Left renal cortex interstitium (tissue), 4 donors: ENCODE measurements at places on chromosomes 3 and 15.
A peak's percentile ranks its signal among the peaks of the same experiment; 100 is the strongest.

DNA sequence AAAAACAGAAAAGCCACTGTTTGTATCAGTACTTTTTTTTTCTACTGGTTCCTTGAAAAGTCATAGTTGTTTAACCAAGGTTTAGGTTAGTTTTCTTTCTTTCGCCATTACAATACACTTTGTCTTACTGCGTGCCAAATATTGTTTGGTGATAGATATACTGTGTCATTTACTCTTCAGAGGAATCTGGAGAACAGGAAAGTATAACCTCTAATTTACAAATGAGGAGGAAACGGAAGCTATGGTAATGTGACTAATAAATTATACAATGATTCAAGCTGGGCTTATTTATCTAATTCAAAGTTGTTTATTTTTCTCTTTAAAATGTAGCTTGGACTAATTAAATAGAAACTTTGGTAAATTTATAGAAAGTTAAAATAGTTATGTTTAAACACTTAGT lies 96.2 kb upstream of the ROBO2 start:
- DNase-seq, result no peak

DNA sequence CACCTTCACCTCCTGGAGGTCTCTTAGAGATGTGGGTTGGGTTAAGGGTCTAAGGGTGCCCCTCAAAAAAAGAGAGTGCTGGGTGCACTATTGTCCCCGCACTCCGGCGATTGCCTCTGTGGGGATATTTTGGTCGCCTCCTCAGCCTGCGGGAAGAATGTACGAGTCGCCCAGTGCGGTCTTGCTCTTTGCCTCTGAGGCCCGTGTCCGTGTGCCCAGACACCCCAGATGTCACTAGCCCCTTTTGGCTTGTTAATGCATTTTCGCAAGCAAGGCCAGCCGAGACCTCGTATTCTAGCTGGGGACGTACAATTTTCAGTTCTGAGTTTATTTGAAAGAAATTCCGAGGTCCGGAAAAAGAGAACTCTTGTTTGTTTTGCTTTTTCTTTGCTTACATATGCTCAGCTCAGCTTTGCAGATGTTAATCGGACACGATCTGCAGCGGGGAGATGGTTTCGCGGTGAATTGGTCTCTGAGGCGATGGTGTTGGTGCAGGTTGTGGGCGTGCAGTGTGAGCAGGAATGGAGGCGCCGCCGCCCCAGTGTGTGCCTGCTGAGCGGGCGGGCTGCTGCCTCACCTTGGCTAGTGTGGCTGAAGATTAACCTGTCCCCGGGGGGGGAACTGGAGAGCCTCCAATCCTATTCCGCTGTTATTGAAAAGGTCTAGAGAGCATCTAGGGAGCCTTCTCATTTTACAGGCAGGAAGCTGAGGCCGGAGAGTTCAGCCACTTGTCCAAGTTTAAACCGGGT lies 1.4 kb downstream of the ST6GAL1 start:
- DNase-seq, result no peak

GRCh38 chr3:124520970-124521369 lies 209.3 kb upstream of the UMPS start:
- DNase-seq, result no peak

- DNase-seq, result peak; percentile 28
Observed at GRCh38 chr3:187101184-187102072, 37.9 kb downstream of the RPL39L start.

DNA sequence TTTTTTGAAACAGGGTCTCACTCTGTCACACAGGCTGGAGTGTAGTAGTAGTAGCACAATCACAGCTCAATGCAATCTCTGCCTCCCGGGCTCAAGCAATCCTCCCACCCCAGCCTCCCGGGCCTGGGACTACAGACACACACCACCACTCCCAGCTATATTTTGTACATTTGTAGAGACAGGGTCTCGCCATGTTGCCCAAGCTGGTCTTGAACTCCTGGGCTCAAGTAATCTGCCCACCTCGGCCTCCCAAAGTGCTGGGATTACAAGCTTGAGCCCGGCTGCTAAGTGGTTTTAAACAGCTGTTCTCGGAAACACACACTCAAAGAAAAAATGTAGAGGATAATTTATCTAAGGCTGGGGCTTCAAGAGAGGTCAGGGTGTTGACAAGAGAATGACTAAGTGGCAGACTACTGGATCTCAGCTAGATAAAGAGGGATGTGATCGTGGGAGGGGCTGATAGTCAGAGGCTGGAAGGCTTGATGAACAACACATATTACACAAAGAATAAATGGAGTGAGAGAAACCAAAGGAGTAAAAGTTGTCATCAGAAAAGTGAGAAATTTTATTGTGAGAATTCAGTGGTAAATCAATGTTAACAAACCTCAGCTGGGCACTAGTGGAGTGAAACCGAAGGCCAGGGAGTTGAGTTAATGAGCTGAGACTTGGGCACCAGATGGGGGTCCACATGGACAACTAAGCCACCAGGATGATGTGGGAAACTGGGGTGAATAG lies 6.7 kb downstream of the CCR5AS start:
- DNase-seq, result no peak

DNA sequence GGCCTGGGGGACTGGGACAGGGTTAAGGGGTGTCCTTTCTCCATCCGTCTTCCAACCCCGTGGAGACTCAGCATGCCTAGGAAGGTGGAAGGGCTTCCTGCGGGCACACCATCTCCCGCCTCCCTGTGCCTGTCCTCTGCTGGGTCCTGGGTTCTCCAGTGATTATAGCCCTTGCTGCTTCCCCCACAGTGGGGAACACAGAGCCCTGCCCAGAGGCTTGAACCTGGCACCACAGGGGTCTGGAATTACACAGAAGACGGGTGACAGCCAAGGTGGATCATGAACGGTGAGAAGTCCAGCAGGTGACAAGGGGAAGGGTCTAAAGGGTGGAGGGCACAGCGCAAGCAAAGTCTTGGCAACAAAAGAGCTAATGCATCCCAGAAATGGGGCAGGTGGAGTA lies 6.2 kb upstream of the SEMA3B start:
- no peak for DNase-seq

DNA sequence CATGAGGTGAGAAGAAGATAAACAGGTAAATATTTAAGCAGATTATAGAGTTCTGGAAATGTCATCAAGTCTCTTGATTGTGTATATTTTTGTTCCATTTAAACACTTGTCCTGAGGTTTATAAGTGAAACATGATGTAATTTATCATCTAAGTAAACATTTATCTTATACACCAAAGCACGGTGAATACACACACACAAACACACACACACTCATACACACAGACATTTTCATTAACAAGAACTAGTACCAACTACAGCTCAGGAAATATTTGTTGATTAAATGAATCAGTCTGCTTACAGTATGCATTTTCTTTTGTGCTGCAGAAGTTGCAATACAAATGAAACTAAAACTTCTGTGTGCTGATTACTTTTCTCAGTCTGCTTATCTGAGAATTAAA lies 357.3 kb downstream of the ZBTB20 start:
- DNase-seq, result no peak

DNA sequence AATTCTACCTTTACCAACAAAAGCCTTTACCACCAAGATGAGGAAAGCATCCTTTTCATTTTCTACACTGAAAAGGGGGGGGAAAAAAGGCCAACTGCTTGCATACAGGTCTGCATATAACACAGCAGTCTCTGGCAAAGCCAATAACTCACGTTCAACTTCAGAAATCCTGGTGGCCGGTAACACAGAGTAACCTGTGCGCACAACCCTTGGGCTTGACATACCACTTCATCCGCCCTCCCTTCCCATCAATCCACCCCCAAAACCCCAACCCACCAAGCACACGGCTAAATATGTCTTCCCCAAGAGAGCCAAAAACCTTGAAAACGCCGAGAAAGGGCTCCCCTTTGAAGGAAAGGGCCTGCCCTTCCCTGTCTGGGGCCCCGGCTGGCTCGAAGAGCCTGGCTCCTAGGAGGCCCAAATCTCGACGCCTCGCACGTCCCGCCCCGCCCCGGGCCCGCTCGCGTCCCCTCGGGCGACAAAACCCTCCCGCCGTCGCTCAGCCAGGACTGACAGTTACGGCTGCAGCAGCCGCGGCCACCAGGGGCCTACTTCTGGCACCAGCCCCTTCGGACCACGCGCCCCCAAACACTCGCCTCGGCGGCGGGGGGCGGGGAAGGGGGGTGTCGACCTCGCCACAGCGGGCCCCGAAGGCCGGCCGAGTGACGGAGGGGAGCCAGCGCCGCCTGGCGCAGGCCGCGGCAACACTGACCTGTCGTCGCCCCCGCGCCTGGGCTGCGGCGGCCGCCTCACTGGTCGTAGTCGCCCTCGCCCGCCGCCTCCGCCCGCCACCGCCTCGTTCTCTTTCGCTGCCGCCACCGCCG lies 835 bp downstream of the UBE3A start:
- peak; percentile 27 for DNase-seq

- DNase-seq, result no peak
Observed at GRCh38 chr15:36108541-36108940, 470.9 kb upstream of the CDIN1 start.

DNA sequence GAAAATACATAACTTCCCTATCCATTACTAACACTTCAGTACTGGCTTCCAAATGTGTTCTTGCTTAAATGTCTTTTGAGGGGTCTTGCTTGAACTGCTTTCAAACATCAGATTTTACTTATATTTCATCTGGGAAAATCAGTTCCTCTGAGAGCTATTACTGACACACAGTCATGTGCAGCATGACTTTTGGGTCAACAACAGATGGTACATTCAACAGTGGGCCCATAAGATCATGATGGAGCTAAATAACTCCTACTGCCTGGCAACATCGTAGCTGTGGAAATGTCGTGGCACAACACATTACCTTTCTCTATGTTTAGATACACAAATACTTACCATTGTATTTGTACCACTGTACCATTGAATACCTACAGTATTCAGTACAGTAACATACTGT lies 43.8 kb downstream of the WWTR1 start:
- DNase-seq, result no peak

- no peak for DNase-seq
Observed at GRCh38 chr3:11734-12133, 184.8 kb upstream of the CHL1 start.

GRCh38 chr3:39347586-39347876 lies 18.0 kb downstream of the CCR8 start:
- no peak for DNase-seq

GRCh38 chr3:139456386-139456785 lies 19.9 kb downstream of the RBP2 start:
- no peak for DNase-seq
